ENCODE measurements at places on chromosomes 4 and X. TPM values are rescaled to one million over a fixed set of nuclear protein-coding genes. Genes with fewer than 3 reads are reported as not detected.

DNA sequence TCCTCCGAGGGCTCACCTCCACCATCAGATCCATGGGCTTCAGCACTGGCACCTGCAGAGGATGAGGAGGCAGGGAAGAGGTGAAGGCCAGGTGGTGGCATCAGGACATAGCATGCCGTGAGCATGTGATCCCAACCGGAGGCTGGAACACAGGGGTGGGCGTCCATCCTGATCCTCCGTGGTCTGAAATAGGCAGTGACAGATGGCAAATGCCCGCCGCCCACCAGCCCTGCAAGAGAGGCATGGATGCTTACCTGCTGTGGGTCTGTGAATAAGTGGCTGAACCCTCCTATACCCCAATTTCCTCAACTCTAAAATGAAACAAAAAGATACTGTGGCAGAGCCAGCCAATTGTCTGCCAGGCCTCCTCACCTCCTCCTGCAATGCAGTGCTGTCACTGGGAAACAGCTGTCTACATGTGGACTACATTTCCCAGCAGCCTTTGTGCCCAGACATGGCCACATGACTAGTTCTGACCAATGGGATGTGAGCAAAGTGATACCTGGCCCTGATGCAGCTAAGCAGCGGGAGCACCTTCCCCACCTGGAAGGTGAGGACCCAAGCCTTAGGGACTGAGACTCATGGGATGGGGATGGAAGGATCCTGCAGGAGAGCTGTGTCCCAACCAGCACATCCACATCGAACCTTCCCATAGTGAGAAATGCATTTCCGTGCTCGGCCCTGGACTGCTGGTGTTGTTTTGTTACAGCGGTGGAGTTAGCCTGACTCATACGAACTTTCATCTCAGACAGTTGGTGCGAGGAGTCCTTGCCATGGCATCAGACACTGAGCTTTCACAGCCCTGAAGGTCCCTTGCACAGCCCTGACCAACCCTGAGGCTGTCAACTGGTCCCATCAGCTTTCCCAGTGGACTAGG lies 99.5 kb downstream of the PPP2R2C start:
- peak; percentile 30 for DNase-seq

DNA sequence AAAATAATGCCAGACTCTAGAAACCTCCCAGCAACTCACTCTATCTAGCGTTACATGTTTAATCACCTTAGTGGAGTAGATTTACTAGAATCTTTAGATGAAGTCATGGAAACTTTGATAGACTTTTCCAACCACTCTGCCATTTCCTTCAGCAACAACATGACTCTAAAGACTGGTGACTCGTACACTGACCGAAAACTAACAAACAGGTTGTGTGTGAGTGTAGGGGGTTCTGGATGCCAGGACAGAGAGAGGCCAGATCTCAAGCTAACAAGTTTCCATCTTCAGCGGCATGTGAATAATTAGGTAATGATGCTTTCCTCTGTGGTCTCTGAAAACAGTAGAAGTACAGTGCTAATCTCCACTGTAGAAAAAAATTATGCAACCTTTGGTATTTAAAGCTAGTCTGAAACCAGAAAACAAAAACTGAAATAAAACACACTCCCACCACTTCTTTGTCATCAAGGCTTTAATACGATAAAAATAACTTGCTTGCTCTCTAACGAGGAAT lies 286.4 kb downstream of the PRDM5 start:
- no peak for DNase-seq

DNA sequence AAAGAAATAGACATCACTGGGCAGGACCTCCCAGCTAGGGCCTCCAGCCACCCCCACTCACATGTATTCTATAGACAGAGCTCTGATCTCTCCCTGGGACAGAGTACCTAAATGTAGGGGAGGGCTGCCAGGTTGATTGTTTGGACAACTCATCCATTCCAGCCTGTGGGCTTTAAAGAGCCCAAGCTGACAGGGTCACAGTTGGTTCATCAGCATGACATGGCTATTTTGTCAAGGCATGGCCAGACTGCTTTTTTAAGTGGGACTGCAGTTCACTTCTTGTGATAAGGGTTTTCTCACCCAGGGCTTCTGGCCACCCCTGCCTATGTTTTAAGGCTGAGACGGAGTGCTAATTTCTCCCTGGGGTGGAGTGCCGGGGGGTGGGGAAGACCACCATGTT lies 63.3 kb downstream of the KLHL4 start:
- no peak for DNase-seq

GRCh38 chr4:129823105-129823504 lies 727.2 kb downstream of the C4orf33 start:
- no peak for DNase-seq

GRCh38 chrX:41789374-41789773 lies 65.4 kb downstream of the GPR82 start:
- no peak for DNase-seq

DNA sequence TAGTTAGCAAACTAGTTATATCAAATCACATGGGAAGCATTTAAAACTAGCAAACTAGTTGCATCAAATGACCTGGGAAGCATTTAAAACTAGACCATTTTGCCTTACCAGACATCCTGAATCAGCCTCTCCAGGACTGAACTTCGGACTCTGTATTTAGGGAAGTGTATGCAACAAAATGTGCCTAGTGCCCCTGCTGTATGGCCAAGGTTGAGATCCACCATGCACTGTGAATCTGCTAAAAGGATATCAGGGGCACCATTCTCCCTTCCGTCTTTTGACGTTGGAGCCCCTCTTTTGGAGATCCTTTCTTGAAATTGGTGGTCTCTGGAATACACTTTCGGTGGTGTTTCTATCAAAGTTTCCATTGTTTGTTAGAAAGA lies 49.5 kb downstream of the CCNI start:
- no peak for DNase-seq

GRCh38 chr4:38211885-38212284 lies 251.7 kb downstream of the PTTG2 start:
- no peak for DNase-seq

GRCh38 chrX:133434197-133434820 lies 19.0 kb upstream of the GPC4 start:
- DNase-seq = no peak

- no peak for DNase-seq
Measured at GRCh38 chr4:40363945-40364344, 28.8 kb downstream of the CHRNA9 start.

DNA sequence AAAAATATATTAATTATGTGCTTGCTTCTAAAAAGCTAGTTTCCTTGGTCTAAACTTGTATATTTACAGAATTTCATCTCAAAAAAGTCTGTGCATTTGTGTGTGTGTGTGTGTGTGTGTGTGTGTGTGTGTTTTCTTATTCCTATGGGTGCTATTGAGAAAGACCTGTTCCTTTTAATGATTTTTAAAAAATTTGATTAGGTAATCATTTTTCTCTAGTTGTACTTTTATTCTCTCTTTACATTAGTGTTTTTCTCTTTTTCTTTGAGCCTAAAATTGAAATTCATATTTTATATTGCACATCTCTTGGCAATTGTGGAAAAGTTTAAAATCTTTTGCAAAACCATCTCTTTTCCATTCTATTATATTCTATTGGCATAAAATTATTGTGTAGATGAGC lies 690.4 kb upstream of the NDST4 start:
- no peak for DNase-seq

DNA sequence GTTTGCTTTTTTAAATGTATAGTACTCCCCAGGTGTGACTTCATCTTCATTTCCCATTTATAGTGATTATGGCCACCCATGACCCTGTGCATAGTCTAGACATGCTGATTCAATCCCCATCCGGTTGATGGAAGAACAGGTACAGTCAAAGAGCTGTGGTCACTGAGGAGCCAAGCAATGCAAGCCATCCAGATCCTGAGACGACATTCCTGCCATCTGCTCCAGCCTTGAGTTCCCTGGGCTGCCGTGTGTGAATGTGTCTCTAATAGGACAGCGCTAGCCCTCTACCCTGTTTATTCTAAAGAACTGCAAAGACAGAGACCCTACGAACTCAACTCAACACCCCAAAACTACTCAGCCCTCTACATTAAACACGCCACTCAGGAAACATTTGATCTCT lies 1.7 kb downstream of the KCNIP4 start:
- DNase-seq = no peak

DNA sequence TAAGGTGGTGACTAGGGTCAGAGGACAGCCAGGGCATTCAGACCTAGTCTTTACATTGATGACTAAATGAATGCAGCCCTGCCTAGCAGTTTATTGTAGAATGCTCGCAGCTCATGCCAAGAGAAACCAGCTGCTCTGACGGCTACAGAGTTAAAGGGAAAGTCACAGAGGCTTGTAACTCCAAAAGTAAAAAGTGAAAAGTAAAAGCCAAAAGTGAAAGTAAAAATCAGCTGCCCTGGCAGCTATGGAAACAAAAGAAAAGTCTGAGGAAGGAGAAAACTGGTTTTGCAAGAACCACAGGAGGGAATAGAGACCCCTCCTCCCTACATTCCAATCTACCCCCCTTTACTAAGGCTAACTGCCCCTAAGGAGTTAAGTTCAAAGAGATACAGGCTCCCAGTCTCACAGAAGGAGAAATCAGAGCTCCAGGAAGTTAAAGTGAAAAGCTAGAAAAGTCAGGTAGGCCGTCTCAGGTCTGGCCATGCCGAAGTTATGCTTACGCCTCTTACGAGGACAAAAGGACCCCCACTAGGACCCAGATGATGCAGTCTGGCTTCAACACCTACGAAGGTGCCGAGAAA lies 6.0 kb downstream of the GAGE10 start:
- DNase-seq = peak; percentile 9

DNA sequence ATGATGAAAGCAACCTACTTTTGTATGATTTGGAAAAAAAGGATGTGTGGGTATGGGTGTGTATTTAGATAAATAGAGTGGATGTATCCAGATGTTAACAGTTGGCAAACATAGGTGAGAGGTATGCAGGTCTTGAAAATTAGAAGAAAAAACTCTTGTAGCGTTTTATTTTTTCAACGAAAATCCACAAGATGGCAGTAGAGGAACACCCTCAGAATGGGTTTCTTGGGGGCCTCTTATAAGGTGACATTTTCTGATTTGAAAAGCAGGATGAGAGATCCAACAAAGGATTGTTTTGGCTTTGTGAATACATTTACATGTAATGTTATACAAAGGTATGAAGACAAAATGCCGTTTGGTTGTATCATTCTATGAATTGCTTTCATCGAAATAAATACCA lies 68.3 kb downstream of the FMR1NB start:
- DNase-seq = peak; percentile 8

GRCh38 chr4:30754021-30754420 lies 33.9 kb downstream of the PCDH7 start:
- peak; percentile 63 for DNase-seq

DNA sequence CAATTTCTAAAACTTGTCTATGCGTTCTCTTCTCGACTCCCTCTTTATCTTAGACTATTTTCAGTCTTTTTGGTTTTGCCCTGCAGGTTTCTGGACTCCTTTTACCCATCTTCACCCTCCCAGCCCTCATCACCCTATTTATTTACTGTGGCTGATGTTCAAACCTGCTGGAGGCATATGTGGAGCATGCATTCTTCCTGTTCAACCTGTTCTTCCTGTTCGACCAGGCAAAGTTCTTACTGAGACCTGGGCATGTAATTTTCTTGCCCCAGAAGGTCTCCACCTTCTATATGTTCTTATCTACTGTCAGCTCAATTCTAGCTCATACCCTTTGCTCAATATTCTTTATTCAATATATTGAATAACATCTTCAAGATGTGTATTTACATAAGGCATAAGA lies 69.4 kb upstream of the AGA start:
- DNase-seq = peak; percentile 77

DNA sequence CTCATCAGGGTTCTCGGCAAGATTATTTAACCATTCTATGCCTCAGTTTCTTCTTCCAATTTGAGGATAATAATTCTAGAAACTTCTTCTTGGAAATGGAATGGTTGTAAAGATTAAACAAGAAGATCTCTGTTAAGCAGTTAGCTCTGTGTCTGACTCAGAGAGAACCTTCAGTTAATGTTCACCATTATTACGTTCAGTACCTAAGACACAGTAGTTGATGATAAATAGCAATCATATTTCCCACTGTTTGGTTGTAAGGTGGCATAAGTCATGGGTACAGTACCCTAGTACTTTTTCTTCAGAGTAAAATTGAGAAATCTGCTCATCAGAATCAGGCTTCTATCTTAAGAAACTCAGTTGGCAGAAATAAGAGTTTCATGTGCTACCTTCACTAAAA lies 366.5 kb upstream of the BOD1L1 start:
- DNase-seq = no peak

DNA sequence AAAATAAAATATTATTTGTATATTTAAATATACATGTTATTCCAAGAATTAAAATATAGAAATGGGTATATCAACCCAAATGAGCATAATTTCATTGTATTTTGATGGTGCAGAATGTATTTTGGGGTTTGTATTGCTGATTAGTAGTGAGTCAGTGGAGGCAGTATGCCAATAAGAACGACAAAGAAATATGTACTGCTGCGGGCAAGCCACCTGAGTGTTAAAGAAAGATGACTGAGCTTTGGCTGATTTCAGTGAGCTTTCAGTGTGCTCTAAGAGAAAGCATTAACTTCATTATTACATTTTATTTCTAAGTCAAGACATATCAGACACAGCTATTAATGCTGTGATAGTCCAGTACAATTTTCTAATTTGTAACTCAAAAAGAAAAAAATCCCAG lies 297.8 kb downstream of the ANK2 start:
- peak; percentile 18 for DNase-seq

DNA sequence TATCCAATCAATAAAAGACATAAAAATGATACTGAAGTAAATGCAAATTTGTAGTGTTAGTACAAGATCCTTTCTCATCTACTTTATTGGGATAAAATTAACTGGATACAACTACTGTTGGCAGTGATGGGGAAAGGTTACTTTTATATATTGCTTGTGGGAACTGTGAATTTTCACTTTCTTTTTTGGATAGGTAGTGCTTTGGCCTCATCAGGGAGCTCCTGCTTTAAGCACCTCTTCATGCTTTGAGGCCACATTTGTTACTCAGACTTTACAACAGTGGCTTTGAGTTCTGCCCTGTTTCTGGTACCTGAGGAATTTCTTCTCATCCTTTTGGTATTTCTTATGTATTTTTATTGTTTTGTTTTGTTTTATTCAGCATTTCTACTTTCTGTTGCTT lies 316.8 kb upstream of the ZCCHC13 start:
- peak; percentile 14 for DNase-seq

- DNase-seq = peak; percentile 50
Measured at GRCh38 chrX:134520860-134521390, 61.0 kb downstream of the HPRT1 start.

Gene HADH
- 48.6 TPM for total RNA-seq

Gene YY2
- total RNA-seq = 1.5 TPM

Gene HERC5
- 0.67 TPM for total RNA-seq

Gene MAOB
- 0.12 TPM for total RNA-seq

Gene PRDM8
- 6.6 TPM for total RNA-seq

Gene BEX2
- total RNA-seq = 55.1 TPM

Gene FAM47A
- total RNA-seq = not detected

Gene FATE1
- total RNA-seq = not detected

Gene TRAM1L1
- total RNA-seq = 1.1 TPM

Gene CCDC120
- 8.3 TPM for total RNA-seq

Measured in mammary epithelial cell (primary cell).